ENCODE measurements at places on chromosomes 5 and 9. TPM values are rescaled to one million over a fixed set of nuclear protein-coding genes. Genes with fewer than 3 reads are reported as not detected.
A peak's percentile ranks its signal among the peaks of the same experiment; 100 is the strongest.

GRCh38 chr9:33620738-33621439, 96.8 kb downstream of the ANKRD18B start:
- no peak for DNase-seq

DNA sequence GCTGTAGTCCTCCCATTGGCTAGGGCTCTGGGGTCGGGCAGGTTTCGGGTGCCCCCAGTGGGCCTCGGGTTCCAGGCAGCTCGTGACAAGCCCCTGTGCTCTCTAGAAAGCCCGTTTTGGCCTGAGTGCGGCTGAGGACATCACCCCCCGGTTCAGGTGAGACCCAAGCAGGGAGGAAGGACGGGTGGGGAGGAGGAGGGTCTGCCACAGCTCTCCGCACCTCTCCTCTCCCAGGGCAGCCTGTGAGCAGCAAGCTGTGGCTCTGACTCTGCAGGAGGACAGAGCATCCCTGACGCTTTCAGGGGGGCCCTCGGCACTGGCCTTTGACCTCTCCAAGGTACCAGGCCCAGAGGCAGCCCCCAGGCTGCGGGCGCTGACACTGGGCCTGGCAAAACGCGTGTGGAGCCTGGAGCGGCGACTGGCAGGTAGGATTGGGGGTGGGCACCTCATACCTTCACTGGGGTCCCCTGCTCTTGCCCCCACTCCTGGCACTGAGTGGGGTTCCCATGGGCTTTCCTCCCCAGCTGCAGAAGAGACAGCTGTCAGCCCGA, 672 bp downstream of the PAXX start:
- DNase-seq, result no peak

GRCh38 chr5:144267961-144268513, 97.4 kb downstream of the KCTD16 start:
- no peak for DNase-seq

The GCNT4 gene
- 1.5 TPM for total RNA-seq

DNA sequence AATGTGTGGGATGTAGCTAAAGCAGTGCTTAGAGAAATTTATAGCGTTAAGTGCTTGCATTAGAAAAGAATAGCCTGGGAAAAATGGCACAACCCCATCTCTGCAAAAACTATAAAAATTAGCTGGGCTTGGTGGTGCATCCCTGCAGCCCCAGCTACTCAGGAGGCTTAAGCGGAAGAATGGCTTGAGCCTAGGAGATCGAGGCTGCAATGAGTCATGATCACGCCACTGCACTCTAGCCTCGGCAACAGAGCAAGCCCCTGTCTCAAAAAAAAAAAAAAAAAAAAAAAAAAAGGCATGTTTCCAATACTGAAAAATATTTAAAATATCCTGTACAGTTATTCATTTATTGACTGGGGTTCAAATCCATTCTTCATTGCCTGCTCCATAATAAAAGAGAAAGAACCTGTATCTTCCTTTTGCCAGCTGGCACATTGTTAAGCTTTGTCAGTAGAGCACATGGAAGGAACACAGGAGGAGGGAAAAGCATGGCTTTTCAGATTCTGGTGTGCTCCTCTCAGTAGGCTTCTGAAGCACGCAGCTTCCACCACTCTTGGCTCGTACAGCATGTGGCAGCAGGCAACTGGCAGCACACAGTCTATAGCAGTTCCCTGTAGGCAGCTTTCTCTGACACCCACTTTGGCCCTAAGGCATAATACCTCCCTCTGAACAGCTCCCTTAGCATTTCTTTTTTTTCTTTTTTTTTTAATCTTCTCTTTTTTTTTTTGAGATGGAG, 73.5 kb downstream of the TRIM36 start:
- DNase-seq, result peak; percentile 45

The PCDHA5 gene
- 10.7 TPM for total RNA-seq

DNA sequence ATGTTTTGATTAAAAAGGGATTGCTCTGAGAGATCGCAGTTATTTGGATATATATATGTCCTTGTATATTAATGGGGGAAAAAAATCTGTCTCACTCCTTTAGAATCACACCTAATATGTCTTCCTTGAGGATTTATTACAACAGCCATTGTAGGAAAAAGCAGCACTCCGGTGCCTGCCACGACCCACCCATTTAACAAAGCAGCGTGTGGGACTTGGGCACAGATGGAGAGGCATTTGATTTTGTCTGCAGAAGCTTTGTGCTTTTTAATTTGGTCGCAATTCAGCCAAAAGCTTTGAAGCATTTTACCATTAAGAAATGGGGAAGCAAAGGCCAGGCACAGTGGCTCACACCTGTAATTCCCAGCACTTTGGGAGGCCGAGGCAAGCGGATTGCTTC, 159.2 kb downstream of the SMARCA2 start:
- peak; percentile 36 for DNase-seq

The ORM2 gene
- not detected for total RNA-seq

GRCh38 chr9:69035438-69036308, at the start of gene FXN:
FXN (plus strand) TSS chr9:69035752; CDS start chr9:69035783, 31 bp downstream.
- DNase-seq, result peak; percentile 89

The PLAC8L1 gene
- not detected for total RNA-seq

DNA sequence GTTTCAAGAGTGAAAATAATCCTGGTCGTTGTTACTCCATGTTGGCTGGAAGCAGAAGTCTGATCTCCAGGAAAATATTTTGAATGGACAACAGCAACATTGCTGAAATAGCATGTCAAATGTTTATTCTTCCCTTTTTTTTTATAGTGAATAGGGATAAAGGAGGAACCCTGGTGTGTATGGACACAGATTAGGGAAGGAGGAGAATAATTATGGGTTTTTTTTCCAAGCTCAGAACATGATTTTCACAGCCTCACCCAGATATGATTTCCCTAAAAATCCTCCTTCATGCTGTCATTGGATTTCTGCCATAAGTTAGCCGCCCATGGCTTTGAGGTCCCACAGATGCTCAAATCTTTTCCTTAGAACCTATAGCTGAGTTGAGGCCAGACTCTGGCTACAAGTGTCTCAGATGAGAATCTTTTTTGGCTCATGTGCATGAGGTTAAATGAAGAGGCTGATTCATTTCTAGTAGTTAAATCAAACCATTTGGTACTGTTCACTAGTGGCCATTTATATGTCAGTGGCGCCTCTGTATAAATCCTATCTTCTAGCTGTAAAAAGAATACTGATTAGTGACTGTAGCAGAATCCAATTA, 65.5 kb upstream of the LIFR start:
- no peak for DNase-seq

GRCh38 chr5:95439801-95440493, 48.8 kb downstream of the FAM81B start:
- no peak for DNase-seq

Measured in cerebellum (tissue), 4 donors.